G401 (cell line): ENCODE measurements at places on chromosomes 6 and 20.

- DNase-seq, result no peak
Measured at GRCh38 chr6:163825033-163825432, 410.5 kb downstream of the QKI start.

DNA sequence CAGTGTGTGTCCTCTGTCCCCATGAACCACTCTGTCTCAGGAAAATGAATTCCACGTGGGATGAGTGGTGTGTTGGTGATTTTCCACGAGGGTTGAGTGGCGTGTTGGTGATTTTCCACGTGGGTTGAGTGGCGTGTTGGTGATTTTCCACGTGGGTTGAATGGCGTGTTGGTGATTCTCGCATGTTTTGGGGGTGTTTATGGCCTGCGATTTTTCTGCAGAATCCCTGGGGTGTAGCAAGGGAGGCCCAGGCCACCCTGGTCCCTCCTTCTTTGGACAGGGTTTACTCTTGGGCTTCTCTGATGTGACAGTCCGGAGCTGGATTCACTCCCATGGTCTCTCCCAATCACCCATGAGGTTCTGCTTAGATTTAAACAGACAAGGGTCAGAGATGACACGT is 90.6 kb upstream of the FRMD1 start:
- no peak for DNase-seq

DNA sequence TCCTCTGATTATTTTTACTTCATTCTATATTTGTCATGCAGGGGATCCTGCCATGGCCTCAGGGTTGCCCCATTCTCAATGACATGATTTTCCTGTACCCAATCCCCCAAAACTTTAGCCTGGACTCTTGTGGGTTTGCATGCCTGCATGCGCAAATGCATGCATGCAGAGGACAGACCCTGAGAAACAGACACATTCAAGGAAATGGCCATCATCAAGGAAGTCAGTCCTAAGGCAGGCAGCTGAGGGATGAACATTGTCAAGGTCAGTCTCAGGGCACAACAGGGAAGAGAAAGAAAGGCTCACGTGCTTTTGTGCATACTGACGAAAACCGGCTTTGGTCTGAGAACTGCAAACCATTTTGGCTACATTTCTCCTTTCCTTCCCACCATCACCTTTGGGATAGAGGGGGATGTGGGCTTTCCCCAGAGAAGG is 13.1 kb downstream of the NEDD9 start:
- DNase-seq, result no peak

DNA sequence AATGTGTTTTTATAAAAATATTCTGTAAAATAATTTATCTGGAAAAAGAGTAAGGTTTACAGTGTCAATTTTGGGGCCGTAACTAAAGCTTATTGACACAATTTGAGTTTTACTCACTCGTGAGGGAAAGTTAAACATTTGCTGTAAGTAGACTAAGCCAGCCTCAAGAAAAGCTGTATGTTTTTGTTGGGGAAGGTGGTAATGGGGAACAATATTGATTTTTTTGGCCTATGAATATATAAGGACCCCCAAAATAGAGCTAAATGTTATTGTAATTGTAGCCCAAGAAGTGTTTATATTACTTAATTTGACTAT is 1.4 kb downstream of the SENP6 start:
- peak; percentile 24 for DNase-seq

DNA sequence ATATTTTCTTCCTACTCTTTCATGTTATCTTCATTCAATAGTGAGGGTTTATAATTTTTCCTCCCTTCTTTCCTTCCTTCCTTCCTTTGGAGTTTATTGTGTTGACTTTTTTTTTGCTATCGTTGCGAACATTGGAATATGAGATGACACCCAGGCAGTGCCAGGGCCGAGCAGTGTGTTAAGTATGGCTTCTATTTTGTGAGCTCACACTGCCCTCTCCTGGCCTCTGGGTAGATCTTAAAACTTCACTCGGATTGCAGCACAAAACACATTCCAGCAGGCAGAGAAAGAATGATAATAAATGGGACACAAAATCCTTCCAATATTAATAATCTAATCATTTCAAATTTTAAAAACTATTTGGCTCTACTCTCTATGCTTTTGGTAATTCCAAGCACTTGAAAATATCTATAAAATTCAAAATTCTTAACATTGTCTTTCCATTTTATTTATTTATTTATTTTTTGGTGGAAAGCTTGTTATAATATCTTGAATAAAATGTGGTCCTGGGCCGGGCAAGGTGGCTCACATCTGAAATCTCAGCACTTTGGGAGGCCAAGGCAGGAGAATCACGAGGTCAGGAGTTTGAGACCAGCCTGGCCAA is 147.4 kb upstream of the OLIG3 start:
- peak; percentile 79 for DNase-seq
